ENCODE measurements at places on chromosomes 3 and 15.

GRCh38 chr3:47318916-47319315, 36.2 kb downstream of the KLHL18 start:
- DNase-seq, result no peak

GRCh38 chr15:101773496-101774100, 29.7 kb upstream of the OR4F6 start:
- DNase-seq, result no peak

DNA sequence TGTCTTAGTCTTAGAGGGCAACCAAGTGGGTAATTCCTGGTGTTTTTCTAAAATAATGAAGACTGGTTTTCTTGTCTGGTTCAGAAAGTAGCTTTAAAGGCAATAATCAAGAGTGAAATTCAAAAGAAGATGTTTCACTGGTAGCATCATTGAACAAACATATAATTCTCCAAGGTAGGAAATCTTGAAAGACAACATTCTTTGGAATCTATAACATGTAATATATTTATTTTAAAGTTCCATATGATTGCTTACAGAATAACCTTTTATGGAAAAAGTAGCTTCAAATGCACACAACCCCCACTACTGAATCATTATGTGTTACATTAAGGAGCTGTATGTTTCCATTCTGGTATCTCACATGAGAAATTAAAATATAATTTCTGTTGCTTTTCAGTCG, 13.8 kb upstream of the FOXP1 start:
- no peak for DNase-seq

DNA sequence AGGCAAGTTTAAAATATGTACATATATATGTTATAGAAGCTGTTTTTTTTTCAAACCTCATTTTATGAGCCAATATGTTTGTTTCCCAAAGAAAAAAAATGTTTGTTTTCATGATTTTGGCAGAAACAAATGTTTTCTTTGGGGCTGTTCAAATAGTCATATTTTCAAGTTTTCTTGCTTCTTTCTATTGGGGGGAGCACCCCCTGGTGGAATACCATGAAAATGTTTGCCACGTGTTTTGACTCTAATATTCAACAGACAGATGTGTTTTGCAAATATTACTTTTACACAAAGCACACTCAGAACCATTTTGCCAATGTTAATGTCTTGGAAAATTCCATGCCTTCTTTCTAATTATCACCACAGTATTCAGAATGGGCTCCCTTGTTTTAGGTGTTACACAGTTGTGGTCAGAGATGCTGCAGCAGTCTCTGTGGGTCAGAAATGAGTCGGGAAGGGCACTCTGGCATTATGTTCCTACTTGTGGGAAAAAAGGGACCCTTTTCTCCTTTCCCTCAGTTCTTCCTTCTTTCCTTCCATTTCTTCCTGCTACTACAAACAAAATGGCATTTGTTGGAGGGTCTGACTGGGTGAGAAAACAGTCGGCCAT, 817.0 kb downstream of the TUSC7 start:
- DNase-seq, result peak; percentile 57

DNA sequence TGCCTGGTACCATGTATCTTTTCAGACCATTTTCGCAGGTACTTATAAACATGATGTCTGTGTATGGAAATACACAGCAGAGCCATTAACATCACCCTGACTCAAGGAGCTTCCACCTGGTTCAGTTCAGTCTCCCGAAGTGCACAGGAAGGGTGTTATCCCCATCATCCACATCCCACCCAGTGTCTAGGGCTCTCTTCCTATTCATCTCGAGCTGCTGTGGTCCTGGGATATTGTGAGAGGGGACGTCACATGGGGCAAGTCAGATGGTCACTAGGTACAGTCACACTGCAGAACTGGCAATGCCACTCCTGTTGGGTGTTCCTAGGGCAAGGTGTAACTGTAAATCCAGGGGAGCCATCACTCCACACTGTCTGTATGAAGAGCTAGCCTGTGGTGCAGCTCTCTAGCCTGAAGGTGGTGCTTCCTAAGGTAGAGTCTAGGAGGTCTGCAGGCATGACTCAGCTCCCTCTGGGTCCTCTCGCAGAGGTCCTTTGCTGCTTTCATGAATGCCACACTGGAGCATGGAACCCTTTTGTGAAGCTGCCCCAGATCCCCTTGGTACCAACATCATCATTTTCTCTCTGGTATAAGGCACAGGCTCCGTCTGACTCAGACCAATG, 13.9 kb downstream of the ISLR2 start:
- DNase-seq, result no peak

GRCh38 chr15:68404056-68404798, 27.7 kb downstream of the ITGA11 start:
- no peak for DNase-seq

GRCh38 chr3:45227946-45228345, 1.9 kb upstream of the TMEM158 start:
- DNase-seq, result peak; percentile 33

- DNase-seq, result peak; percentile 24
Measured at GRCh38 chr15:27059610-27060202, 88.7 kb downstream of the GABRG3 start.

- no peak for DNase-seq
Measured at GRCh38 chr3:138282836-138283235, 46.8 kb downstream of the NME9 start.

DNA sequence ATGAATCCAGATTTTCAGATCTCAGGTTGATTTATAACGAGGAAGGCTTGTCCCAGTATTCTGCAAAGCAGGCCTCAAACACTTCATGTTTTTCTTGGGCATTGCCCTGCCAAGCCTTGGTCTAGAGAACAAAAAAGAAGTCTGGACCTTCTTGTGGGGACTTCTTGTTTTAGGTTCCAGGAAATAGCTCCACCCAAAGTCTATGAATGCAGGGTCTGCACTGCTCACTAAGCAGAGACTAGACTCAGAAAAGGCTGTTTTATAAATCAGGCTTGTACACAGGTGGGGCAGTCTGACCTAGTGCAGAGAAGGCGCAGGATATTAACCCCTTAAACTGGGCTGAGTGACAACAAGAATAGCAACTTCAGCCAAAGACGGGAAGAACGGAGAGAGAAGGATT, 44.3 kb downstream of the GLB1 start:
- no peak for DNase-seq

DNA sequence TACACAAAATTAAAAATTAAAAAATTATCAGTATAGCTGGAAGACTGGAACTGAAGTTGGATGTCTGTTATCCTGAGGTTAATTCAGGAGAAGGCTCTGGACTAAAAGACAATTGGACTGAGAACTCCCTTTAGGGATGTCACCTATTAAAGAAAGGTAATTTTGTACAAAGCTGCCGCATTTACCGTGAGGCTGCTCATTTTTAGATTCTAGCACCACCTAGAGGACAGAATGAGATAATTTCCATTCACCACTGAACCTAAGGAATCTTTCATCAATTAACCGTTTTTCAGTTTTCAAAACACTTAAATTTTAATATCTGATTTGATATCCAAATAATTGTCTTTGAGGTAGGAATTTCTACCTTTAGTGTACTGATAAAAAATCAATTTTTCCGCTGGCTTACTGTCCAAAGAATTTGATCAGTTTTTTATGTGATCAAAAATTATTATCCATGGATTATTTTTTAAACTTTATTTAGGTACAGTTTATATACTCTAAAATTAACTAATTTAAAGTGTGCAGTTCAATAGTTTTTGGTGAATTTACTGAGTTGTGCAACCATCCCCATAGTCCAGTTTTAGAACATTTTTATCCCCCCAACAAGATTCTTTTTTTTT, 106.7 kb upstream of the TNIK start:
- DNase-seq, result peak; percentile 43

- DNase-seq, result no peak
Measured at GRCh38 chr15:57215881-57216280, 160.4 kb upstream of the CGNL1 start.

GRCh38 chr3:115999001-115999585, 375.8 kb downstream of the GAP43 start:
- peak; percentile 49 for DNase-seq
